EH (cell line): ENCODE measurements at places on chromosomes 7 and 10.
A peak's percentile ranks its signal among the peaks of the same experiment; 100 is the strongest.

DNA sequence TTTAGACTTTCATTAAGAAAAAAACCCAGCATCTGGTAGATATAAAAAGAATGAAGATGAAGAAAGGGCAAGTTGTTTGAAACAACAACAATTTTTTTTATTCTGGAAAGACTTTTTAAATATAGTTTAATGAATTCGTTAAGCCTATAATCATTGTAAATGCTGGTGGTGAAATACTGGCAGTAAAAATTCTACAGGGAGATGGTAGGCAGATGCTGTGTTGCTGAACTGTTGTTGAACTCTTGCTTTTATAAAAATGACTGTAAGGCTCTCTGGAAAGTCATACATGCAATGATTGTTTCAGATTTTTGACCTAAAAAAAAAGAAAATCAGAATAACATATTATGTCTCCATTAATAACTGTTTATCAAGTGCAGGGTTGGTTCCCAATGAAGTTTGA, 39.0 kb downstream of the SCIN start:
- DNase-seq = no peak

- no peak for DNase-seq
Measured at GRCh38 chr7:24737281-24737680, 20.0 kb downstream of the GSDME start.

- no peak for DNase-seq
Measured at GRCh38 chr10:60666221-60666620, 112.1 kb upstream of the CDK1 start.

DNA sequence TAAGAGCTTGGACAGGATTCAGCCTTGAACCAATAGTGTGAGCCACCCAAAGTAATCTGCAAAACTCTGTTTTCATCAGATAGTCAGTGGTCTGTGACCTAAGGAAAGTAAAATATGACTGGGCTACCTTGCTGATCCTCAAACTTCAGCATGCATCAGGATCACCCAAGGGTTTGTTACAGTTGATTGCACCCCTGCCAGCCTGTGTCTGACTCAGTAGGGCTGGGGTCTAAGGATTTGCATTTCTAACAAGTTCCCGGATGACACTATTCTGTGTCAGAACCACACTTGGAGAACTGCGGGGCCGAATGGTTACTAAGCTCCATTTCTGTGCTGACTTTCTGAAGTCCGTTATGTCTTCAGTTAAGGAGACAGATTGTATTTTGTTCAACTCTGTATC, 40.6 kb upstream of the TSPAN13 start:
- DNase-seq = peak; percentile 50

DNA sequence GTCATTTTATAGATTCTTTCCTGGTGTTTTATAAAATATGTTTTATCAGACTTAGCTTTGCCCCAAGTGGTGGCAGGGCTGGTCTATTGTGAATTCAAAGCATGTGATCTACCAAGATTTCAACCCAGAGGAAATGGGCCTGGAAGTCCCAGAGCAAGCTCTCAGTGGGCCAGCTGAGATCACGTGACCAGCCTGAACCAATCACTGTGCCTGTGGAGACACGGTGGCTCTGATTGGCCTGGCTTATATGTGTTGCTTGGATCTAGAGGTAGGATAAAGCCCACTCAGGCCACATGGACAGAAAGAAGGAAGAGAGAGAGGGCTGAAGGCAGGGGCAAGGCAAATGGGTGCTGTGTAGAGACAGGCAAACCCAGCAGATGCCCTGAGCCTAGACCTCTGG, 65.5 kb upstream of the GATA3 start:
- DNase-seq = no peak

DNA sequence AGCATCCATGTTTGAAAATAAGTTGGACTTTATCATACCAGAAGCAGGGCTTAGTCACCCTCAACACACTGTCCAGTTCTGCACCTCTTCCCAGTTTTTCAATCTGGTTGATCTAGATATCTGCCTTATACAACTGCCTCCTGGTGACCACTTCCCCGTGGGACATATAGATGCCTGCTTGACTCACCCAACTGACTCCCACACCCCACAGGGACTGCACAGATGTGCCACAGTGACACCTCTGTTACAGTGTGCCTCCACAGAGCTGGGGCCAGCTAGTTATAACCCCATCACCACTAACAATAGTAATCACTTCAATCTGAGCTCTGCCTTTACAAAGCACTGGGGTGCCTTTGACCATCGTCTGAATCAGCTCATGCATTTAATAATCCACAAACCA, 82.6 kb upstream of the AOAH start:
- no peak for DNase-seq

DNA sequence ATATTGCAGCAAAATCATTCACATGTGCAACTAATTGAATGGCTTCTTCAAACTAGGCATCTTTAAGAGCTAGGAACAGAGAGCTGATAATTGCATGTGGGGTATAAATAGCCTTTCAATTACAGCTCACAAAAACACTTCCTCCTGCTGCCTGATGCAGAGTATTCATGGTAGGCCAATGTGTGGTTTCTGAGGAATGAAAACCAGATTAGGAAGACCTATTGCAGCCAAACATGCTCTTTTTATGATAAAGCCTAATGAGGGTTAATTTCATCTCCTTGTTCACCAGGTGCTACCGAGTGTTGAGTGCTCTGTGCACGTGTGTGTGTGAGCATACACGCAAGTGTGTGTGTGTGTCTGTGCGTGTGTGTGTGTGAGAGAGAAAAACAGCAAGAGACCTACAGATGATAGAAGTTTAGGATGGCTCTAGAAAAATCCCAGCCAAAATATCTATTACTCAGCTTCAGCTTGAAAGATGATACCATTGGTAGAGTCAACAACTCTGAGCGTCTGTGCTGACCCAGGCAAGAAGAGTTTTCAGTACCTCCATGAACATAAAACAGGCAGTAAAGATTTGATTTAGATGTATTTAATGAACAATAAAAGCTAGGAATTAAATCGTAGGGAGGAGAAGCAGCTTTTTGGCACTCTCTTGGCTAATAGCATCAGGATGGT, 448.5 kb upstream of the ANKRD30A start:
- peak; percentile 74 for DNase-seq

GRCh38 chr7:10237306-10237705, 736.4 kb upstream of the PHF14 start:
- DNase-seq = no peak
